Epithelial cell of prostate (primary cell): ENCODE measurements at places on chromosomes 2 and 18.

DNA sequence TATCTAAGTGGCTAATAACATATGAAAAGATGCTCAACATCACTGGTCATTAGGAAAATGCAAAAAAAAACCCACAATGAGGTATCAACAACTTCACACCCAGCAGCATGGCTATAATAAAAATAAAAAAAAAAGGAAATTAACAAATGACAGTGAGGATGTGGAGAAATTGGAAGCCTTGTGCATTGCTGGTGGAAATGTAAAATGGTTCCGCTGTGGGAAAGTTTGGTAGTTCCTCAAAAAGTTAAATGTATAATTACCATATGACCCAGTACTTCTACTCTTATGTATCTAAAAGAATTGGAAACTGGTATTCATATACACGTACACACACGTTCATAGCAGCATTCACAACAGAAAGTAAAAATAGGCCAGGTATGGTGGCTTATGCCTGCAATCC, 15.5 kb upstream of the CACNB4 start:
- DNase-seq, result no peak

GRCh38 chr18:30406728-30407127, 635.8 kb downstream of the DSC3 start:
- no peak for DNase-seq

DNA sequence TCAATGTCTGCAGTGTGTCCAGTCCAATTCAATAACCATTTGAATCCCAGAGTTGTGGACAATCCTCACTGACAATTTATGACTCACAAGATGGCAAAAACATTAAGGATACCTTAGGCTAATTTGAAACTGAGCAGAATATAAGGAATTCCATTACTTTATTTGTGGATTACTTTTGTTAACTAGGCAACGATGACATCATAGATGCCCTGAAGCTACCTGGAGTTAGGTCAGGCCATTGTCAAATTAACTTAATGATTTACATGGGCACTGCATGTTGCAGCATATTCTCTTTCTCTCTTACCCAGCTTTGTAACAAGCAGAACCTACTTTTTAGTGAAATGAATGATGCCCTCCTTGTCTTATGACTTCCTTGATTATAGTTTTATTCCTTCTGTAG, 100.0 kb upstream of the CDCA7 start:
- peak; percentile 49 for DNase-seq

DNA sequence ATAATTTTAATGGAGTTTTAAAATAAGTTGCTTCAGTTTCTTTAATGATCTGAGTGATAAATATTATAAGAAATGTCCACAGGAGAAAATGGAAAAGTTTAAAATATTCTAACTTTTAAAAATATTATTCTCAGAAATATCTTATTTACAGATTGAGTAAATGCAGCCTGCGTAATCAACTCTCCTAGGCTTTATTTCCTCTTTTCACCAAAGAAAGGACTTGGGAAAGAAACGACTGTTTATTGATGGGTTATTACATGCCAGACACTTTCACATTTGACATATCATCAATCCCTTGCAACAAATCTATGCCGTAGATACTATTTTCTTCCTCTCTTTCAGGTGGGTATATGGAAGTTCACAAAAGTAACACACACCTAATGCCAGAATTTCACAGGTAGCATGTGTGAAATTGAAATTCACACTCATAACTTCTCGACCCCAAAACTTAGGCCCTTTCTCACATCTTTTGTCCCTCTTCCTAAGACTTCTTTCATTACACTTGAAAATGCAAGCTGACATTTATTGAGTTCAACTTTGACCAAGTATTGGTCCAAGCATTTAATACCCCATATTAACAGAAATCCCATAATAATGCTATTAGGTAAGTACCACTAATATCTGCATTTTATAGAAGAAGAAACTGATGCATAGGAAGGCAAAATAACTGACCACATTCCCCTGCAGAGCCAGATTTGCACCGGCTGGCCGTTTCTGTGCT, 49.2 kb downstream of the MYOM1 start:
- no peak for DNase-seq

- DNase-seq, result no peak
Measured at GRCh38 chr2:72562451-72563153, 263.2 kb downstream of the EXOC6B start.

DNA sequence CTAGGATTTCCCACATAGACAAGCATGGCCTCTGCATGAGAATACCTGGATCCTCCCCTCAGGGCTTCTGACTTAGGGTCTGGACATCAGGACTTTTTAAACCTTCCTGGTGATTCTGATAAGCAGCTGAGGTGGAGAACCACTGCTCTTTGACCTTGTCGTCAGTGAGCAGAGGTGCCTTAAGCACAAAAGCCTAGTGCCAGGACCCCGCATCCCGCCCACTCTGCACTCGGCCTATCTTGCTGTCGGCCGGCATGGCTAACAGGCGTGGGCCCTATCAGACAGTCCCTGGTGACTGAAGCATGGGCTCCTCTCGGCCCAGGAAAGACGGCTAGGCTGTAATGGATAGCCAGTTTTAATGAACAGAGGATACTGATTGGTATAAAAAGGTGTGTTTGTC, 6.2 kb downstream of the ANKRD23 start:
- DNase-seq, result no peak

- DNase-seq, result no peak
Measured at GRCh38 chr18:25853691-25854433, 236.6 kb downstream of the SS18 start.

DNA sequence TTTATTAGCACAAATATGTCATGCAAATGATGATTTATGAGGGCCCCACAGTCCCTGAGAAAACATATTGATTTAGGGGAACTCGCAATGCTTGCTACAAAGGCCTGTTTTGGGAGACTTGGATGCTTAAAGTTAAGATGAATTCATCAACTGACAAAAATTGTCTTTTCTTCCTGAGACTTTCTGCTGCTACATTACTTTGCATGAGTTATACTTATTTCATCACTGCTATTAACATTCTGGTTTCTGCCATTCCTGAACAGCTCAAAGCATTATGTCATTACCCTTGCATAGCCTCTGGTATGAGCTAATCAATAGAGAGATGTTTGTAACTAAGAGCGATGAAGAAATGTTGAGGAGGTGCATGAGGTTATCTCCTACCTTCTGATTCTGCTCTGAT, 74.4 kb downstream of the SOX11 start:
- no peak for DNase-seq

DNA sequence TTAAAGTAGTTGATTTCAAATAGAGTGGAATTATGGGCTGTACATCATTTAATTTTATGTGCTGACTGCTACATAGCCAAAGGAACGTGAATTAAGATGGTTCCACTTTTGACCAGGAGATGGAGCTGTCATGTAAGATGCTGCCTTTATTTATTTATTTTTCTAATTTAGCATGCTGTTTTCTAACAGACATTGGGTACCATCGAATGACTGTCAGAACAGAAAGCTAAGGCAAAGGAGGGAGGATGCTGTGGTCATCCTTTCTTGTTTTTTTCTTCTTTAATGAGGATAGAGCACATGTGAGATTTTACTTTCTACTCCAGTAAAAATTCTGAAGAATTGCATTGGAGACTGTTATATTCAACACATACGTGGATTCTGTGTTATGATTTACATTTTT, at the start of gene SCN2A:
Gene SCN2A, plus strand, starts transcription at position 185 of the 400 bp plus-strand sequence. CDS start 56,410 bp downstream, outside the sequence.
- DNase-seq, result peak; percentile 24

DNA sequence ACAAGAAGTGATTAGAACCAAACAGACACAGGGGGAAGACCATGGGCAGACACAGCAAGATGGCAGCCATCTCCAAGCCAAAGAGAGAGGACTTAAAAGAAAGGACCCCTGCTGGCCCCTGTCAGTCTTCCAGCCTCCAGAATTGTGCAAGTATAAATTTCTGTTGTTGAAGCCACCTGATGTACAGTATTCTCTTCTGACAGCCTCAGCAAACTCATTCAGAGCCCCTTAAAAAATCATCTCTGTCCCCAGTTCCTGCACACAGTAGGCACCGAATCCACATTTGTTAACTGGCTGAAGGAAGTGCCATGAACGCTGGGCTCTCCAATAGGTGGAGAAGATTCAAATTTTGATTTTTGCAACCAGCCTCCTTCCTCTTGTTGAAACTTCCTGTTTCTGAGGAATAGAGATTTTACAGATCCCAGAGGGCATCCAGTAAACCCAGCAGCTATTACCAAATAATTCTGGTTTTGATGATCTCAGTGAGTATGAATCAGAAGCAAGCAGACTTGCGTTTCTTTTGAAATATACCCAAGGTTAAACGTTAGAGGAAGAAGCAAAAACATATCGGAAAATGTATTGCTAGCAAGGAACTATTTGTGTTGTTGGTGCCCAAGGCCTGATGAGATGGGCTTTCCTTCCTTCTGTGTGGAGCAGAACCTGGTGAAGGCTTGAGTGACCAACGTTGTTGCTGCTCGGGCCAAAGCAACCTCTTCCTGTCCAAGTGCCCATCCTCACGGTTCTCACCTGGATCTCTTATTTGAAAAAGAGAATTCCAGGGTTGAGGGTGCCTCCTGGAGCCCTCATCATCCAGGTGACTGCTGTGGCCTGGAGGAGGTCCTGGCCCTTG, 47.7 kb upstream of the PLB1 start:
- no peak for DNase-seq

GRCh38 chr2:239267288-239267951, 133.4 kb downstream of the HDAC4 start:
- DNase-seq, result no peak

DNA sequence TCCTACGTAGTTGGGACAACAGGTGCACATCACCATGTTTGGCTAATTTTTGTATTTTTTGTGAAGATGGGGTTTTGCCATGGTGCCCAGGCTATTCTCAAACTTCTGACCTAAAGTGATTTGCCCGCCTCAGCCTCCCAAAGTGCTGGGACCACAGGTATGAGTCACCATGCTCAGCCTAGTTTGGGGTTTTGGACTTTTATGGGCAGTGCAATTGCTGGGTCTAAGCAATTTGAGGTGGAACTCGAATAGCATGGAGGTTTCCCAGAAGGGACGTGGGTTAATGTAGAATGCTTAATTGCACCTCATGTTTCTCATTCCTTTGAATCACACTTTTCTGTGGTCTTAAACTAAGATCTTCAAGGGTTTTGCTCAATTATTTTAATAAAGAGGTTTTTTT, 102.3 kb upstream of the EPHA4 start:
- DNase-seq, result no peak

GRCh38 chr18:42976869-42977590, 138.5 kb downstream of the RIT2 start:
- no peak for DNase-seq

- DNase-seq, result no peak
Measured at GRCh38 chr2:29039718-29040480, 34.4 kb downstream of the PCARE start.

GRCh38 chr2:39688181-39688580, 22.5 kb downstream of the TMEM178A start:
- no peak for DNase-seq

DNA sequence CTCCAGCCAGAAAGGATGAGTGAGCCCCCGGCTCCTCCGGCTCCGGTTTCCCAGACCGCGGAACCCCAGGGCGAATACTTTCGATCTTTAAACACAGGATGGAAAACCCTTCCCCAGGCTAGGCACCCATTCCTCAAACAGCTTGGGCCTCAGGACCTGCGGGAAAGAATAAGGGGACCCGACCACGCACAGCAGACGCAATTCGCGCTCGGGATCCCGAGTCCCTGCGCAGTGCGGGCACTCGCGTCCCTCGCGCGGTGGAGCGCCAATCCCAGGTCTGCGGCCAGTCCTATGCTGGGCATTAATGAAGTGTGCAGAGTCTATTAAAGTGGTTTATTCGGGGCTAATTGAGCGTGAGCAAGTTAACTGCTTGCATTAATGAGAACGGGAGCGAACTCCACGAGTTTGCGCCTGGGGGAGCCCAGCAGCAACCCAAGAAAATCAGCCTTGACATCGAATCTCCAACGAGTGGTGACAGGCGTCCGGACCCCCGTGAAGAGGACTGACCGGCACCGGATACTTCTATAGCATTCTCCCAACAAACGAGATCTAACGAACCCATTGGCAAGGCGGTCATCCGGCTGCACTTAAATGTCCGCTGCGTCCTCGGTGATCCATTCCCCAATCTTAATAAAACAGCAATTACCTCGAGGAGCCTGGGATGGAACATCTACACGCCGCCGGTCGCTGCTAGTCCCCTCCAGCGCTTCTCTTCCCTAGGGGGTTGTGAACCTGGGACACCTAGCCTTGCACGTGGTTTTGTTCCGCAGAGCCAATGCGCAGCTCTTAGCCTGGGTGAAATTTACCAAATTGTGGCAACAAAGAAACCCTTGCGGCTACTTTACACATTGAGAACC, 1.6 kb downstream of the OSR1 start:
- no peak for DNase-seq

DNA sequence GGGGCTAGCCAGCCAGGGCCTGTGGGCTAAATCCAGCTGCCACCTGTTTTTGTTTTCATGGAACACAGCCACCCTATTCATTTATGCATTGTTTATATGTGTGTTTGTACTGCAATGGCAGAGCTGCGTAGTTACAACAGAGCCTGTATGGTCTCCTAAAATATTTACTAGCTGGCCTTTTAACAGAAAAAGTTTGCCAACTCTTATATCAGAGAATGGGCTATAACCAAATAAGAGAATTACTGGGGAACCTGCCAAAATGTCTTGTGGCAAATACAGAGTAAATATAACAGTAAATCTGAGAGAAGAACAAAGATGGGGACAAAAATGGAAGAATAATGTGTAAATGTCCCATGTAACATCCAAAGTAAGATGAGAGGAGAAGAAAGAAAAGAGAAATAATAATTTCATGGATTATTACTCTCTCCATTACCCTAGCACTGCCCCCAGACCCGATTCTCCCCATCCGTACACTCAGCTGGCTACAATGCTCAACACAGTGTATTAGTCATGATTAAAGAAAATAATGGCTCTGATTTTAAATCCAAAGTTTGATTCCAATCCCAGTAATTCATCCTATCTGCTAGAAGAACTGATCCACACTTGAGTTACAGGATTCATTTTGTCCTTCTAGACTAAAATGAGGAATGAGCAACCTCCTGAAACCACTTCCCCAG, 249.3 kb downstream of the LRATD1 start:
- no peak for DNase-seq

- no peak for DNase-seq
Measured at GRCh38 chr18:21449367-21450290, 150.9 kb downstream of the ESCO1 start.

GRCh38 chr18:79672490-79673276, 6.9 kb upstream of the CTDP1 start:
- DNase-seq, result no peak

GRCh38 chr2:71941726-71942525, 205.7 kb downstream of the CYP26B1 start:
- no peak for DNase-seq

DNA sequence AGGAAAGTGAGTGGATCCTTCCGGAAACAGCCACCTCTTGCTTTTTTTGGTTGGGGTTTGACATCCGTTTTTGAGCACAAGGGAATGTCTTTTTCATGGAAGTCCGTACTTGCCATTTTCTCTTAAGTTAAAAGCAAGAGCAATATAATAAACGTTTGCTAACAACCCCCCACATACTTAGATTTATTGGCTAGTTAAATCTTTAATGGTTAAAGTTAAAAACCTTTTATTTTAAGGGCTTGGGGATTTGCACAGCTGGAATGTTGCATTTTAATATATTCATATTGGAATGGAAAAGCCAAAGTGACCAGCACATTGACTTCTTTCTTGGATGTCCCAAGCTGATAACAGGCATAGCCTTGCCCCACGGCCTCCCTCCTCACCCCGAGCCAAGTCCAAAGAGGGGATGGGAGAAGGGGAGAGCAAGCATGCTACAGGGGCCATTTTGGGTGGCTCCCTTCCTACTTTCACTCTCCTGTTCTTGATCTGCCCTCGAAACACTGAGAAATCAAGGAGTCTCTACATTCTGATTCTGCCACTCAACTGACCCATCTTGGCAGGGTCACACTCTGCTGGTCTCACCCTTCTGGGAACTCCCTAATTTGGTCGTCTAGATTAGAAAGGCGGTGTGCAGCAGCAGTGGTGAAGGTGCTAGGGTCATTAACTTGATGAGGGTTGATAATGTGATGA, 48.1 kb upstream of the PKDCC start:
- no peak for DNase-seq

GRCh38 chr18:2396162-2396505, 175.2 kb downstream of the METTL4 start:
- no peak for DNase-seq
